ENCODE measurements at places on chromosomes 2 and 18.

DNA sequence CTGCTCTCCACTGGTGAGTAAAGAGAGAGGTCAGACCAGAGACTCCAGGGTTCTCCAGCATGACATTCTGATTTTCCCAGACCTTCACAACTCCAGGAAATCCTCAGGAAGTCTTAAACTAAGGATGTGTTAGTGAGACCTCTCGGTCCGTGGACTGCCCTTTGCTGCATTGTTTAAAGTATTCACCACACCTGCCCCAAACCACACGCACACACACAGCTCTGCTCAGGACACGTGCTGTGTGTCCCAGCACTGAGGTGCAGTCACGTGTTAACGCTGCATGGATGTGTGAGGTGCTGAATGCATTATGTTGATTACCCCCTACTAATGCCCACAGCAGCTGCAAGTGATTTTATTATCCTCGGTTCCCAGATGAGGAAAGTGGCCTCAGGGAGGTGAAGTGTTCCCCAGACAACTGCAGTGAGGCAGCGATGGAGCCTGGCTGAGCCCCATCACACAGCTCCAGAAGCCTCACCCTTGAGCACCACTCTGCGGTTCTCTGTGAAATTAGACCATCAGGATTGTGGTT is 68.4 kb downstream of the TRAPPC12 start:
- DNase-seq, result no peak

DNA sequence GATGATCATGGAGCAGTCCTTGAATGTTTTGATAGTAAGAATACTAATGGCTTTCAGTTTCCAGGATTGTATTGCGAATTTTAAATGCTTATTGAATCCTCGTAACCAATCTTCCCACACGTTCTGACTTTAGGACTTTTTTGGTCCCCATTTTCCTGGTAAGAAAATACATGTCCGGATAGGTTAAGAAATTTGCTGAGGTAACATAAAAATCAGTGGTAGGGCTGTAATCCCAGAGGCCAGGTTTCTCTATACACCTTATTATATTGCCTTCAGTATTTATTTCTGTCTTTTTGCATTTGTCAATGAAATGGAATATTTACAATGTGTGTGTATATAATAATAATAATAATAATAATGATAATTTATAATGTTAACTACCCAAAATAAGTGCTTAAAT is 603.2 kb downstream of the TMEM182 start:
- no peak for DNase-seq

- no peak for DNase-seq
Observed at GRCh38 chr2:119599384-119599783, 55.1 kb downstream of the CFAP221 start.

DNA sequence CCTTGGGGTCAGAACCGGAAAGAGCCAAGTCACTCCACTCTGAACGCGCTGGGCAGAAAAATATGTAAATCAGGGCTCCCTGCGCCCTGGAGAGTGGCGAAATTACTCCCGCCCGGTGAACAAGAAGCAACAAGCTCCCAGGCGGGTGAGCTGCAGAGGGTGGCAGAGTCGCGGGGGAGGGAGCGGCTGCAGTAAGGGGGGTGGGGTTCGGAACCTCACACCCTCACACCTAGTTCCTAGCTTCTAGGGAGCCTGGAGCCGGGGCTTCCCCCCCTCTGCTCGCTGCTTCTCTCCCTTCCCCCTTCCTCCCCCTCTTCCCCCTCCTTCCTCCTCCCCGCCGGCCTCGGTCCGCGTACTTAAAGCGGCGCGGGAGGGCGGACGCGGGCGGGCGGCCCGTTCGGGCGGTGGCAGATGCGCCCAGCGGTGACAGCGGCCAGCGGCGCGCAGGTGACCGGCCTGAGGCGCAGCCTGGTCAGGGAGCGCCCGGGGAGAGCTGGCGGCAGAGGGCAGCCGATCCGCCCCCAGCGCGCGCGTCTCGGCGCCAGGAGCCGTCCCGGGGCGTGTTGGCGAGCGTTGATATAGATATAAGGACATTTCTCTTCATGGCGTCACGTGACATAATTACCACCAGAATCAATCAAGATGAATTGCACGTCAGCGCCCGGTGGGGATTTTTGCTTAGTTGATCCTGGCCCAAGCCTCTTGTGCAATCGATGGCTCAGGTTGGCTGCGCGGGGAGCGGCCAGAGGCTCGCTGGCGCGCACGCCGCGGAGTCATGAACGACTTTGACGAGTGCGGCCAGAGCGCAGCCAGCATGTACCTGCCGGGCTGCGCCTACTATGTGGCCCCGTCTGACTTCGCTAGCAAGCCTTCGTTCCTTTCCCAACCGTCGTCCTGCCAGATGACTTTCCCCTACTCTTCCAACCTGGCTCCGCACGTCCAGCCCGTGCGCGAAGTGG is at the start of gene HOXD11:
TSS of gene HOXD11 (plus strand) at position 700 of the 959 bp plus-strand sequence. CDS start at position 776, 76 bp downstream.
- DNase-seq, result no peak

Measured in activated CD8-positive, alpha-beta memory T cell treated with anti-CD3 and anti-CD28 coated beads for 1 hour (primary cell).